ENCODE measurements at places on chromosomes 12 and 14.

- no peak for DNase-seq
Observed at GRCh38 chr14:99015833-99016232, 256.2 kb downstream of the BCL11B start.

GRCh38 chr12:63841011-63841410, 3.5 kb upstream of the SRGAP1 start:
- no peak for DNase-seq

DNA sequence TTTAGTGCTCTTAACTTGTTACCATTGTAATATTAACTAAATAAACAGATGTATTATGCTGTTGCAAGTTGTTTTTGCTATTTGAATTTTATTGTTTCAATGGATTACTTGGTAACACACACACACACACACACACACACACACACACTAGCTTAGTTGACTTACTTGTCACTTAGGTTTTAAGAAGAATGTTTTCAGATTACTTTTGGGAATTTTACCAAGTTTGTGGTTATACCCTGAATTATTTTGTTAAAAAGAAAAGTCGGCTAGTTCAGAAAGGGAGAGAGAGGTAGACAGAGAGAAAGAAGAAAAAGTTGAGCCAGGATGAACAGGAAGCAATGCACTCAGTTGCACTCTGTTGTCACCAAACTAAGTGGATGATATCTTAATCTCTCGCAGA, 5.3 kb downstream of the SSTR1 start:
- DNase-seq, result no peak

DNA sequence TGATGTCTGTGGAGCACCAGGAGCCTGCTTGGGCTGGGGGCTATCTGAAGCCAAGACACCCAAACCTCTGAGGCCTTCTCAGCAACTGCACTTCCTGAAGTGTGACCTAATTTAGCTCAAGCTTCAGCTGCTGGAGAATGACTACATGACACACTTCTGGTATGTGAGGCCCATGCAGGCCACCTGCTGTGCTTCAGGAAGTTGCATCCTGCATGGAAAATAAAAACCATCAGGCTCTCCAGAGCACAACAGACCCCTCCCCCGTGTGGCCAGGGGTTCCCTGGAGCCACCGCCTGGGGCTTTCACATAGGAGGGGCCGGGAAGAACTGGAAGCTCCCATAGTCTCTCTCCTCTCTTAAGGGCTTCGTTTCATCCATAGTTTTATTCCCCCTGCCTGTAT, 217.7 kb downstream of the SLC15A4 start:
- no peak for DNase-seq

DNA sequence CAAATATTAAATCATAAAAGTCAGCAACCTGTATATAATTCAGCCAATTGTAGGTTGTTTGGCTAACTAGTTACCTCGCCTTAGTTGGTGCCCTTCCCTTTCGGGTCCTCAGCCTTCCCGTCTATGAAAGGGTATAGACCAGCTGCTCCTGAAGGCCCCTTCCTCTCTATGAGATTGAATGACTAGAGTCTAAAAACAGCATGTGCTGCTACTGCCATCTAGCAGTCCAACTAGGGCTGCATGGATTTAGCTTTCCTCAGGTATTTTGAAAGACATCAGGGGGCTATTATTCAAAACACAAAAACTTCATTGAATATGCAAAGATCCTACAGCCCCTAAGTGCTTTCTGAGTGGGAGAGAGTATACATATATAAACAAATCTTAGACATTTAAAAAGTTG, 37.0 kb upstream of the TMEM263 start:
- DNase-seq, result no peak

DNA sequence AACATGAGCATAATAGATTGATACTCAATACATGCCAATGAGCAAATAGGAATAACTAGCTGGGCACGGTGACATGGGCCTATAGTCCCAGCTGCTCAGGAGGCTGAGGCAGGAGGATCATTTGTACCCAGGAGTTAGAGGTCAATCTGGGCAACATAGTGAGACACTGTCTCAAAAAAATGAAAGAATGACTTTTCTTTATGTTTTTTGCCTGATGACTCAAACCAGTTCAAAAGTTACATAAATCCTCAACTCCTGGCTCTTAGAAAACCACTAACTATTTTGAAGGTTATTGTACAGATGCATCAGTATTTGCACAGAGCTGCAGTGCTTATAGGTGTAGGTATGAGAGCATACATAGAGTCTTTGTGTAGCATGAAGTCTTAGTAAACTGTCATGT, 219.2 kb upstream of the RGS6 start:
- DNase-seq, result no peak

- DNase-seq, result no peak
Observed at GRCh38 chr12:122244565-122245371, 18.9 kb upstream of the DIABLO start.

DNA sequence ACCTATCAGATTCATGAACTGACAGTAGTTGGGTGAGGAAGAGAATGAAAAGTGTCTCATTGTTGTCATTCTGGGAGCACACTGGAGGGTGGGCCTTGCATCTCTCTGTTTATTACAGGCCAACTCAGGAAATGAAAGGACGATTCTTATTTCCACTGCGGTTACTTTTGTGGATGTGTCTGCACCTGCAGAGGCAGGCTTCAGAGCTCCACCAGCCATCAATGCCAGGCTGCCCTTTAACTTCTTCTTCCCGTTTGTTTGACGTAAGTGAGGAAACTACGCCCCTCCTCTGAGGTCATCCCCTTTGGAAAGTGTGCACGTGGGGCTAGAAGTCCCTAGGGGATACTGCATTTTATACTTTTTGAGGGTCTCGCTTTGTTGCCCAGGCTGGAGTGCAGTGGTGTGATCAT, 33.7 kb downstream of the TCTN1 start:
- DNase-seq, result no peak
